Liver (tissue), 10 donors: ENCODE measurements at places on chromosomes 16 and 17. TPM values are rescaled to one million over a fixed set of nuclear protein-coding genes. Genes with fewer than 3 reads are reported as not detected.

GRCh38 chr16:75938818-75939217 lies 212.5 kb upstream of the CPHXL start:
- H3K27ac ChIP-seq, result no peak overlapping the region
- H3K4me3 ChIP-seq, result no peak overlapping the region
- DNase-seq, result no peak
- no peaks in the 10 kb centered on the region for H3K4me1 ChIP-seq
- no peaks in the 10 kb centered on the region for H3K27me3 ChIP-seq

DNA sequence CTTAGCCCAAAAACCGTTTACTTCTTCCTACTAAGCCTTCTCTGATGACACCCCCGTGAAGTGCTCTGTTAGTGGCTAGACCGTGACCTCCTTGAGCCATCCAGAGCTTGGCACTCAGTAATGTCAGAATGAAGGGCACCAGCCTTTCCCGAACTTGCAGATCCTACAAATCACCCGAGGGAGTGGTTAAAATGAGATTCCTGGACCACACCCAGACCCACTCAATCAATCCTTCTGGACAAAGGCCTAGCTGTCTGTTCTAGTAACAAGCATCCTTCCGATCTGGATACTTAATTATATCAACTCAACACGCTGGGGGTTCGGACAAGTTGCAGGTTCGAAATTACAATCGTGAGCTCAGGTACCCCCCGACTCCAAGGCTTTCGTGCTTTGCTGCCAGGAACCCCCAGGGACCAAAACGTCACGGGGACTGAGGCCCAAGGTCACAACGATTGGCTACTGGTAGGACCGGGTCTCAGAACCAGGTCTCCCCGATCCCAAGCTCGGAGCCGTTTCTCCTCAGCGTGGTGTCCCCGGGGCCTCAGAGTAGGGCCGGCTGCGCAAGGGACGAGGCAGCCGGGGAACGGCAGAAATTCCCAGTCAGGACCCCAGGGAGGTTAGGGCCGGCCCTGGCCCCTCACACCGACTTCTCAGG lies 527 bp downstream of the CIAPIN1 start:
- DNase-seq, result no peak
- peaks cover 14% of the 10 kb centered on the region for H3K4me1 ChIP-seq
- no peaks in the 10 kb centered on the region for H3K27me3 ChIP-seq
- H3K4me3 ChIP-seq, result peak overlapping the region; percentile 97

The SOX9 gene
- 0.42 TPM for polyA plus RNA-seq

The CYLD gene
- polyA plus RNA-seq, result 11.1 TPM

The TPSD1 gene
- 0.40 TPM for polyA plus RNA-seq

The ATP2A3 gene
- 1.4 TPM for polyA plus RNA-seq

DNA sequence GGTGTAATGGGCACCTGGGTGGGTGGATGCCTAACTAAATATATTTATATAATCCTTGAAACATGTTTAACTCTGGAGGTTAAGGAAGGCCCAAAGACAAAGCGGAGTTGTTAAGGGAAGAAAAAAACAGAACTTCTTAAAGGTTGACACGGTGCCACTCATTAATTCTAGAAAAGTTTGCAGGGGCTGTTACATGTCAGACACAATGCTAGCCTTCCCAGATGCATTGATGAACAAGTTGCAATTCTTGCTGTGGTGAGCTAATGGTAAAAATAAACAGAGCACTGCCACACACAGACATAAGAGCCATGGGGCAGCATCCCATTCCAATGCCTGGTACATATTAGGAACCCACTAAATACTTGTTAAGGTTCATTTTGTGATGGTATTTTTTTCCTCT lies 109.5 kb downstream of the CDH13 start:
- no peak overlapping the region for H3K4me3 ChIP-seq
- H3K36me3 ChIP-seq, result no peaks in the 10 kb centered on the region
- no peak overlapping the region for H3K27ac ChIP-seq
- peaks cover 1% of the 10 kb centered on the region for H3K4me1 ChIP-seq

GRCh38 chr16:53922807-53923571 lies 219.0 kb downstream of the FTO start:
- H3K4me3 ChIP-seq, result no peak overlapping the region
- DNase-seq, result no peak
- H3K4me1 ChIP-seq, result no peaks in the 10 kb centered on the region

GRCh38 chr17:45751466-45751865 lies 32.7 kb upstream of the CRHR1 start:
- H3K4me3 ChIP-seq, result no peak overlapping the region
- DNase-seq, result no peak
- no peak overlapping the region for H3K27ac ChIP-seq
- no peaks in the 10 kb centered on the region for H3K36me3 ChIP-seq
- no peaks in the 10 kb centered on the region for H3K4me1 ChIP-seq

GRCh38 chr16:72921620-72922019 lies 126.3 kb downstream of the ZFHX3 start:
- H3K27ac ChIP-seq, result no peak overlapping the region
- no peaks in the 10 kb centered on the region for H3K36me3 ChIP-seq
- no peak for DNase-seq
- no peak overlapping the region for H3K4me3 ChIP-seq
- no peaks in the 10 kb centered on the region for H3K4me1 ChIP-seq
- no peaks in the 10 kb centered on the region for H3K27me3 ChIP-seq

The EME1 gene
- polyA plus RNA-seq, result 0.43 TPM

DNA sequence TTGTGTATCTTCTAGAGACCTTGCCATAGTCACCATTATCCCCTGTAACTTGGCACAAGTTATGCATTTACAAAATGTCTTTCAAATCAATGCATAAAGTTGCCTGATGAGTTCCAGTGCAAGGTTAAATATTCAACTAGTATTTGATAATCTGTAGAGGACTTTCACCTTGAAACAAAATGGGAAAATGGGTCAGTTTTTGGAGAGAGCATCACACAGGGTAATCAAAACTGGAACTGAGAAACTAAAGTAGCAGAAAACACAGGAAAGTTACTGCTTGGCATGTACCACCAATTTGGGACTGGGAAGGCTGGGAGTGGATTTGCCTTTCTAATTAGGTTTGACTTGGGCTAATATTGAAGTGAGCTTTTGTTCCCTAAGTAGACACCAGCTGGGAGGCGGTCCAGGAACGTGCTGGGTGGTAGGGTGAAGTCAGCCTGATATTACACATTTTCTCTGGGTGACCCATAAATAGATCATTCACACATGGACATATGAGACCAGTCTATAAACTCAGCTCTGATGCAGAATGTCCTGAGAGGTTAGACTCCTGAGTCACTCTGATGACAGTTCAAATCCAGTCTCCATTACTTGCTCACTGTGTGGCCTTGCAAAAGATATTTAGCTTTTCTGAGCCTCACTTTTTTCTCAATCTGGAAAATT lies 152.3 kb downstream of the PCTP start:
- H3K27me3 ChIP-seq, result no peaks in the 10 kb centered on the region
- peaks cover 15% of the 10 kb centered on the region for H3K4me1 ChIP-seq
- H3K27ac ChIP-seq, result peak overlapping the region; percentile 55
- no peaks in the 10 kb centered on the region for H3K36me3 ChIP-seq
- H3K4me3 ChIP-seq, result no peak overlapping the region

DNA sequence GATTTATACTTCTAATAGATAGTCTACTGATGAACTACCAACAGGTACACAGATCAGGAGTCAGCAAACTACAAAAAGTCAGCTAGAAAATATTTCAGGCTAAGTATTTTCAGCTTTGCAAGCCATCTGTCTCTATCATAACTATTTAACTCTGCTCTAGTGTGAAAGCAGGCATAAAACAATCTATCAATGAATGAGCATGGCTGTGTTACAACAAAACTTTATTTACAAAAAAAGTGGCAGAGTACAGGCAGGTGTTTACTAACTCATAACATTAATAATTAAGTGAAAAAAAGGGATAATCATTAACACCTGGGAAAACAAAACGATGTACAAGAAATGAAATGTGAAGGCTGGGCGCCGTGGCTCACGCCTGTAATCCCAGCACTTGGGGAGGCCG lies 15.8 kb downstream of the MED13 start:
- DNase-seq, result no peak
- H3K27ac ChIP-seq, result no peak overlapping the region
- no peaks in the 10 kb centered on the region for H3K27me3 ChIP-seq
- peaks cover 25% of the 10 kb centered on the region for H3K36me3 ChIP-seq
- H3K4me3 ChIP-seq, result no peak overlapping the region

DNA sequence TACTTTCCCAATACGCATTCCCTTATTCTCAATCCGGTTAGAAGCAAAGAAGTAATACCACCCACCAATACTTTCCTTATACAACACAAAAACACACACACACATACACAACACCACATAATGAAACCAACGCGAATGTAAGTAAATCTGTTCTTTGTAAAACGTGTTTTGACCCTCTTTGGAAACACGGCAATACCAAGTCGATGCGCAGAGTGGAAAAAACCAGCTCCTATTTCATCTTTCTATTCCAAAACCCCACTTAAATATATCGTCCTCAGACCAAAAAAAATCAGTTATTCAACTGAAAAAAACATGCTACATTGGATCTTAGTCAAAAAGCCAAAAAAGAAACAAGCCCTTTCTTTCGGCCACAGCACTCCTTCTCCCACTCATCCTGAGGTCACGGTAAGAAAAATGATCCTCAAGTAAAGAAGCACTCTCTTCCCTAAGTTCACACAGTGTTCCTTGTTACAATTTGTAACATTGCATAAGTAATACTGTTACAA lies 31.0 kb upstream of the ARL4D start:
- H3K4me3 ChIP-seq, result no peak overlapping the region
- H3K27me3 ChIP-seq, result no peaks in the 10 kb centered on the region
- H3K4me1 ChIP-seq, result peaks cover 19% of the 10 kb centered on the region
- H3K27ac ChIP-seq, result peak overlapping the region; percentile 98
- no peaks in the 10 kb centered on the region for H3K36me3 ChIP-seq

GRCh38 chr17:39339272-39339671 lies 62.2 kb downstream of the FBXL20 start:
- no peaks in the 10 kb centered on the region for H3K27me3 ChIP-seq
- H3K27ac ChIP-seq, result no peak overlapping the region
- H3K36me3 ChIP-seq, result no peaks in the 10 kb centered on the region
- no peaks in the 10 kb centered on the region for H3K4me1 ChIP-seq
